ENCODE measurements at places on chromosomes 1 and 21.

- DNase-seq: no peak
These were observed 71.2 kb downstream of the LHX4 start for GRCh38 chr1:180301135-180301742.

DNA sequence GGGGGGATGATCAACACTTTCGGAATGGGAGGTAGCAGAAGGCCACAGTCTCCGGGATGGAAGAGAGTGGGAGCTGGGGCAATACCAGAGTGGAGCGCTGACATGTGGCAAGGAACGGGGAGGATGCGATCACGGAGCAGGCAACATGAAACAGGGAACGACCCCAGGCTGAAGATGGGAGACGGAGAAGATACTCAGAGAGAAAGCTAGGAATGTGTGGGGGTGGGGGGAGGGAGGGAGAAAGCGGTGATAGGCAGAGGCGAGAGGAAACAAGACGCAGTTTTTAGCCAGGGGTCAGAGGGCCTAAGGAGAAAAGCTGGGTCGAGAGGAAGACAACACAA is 577 bp downstream of the RAB3GAP2 start:
- peak; percentile 41 for DNase-seq

- no peak for DNase-seq
These were observed 345.1 kb downstream of the LMO4 start for GRCh38 chr1:87673748-87674147.

DNA sequence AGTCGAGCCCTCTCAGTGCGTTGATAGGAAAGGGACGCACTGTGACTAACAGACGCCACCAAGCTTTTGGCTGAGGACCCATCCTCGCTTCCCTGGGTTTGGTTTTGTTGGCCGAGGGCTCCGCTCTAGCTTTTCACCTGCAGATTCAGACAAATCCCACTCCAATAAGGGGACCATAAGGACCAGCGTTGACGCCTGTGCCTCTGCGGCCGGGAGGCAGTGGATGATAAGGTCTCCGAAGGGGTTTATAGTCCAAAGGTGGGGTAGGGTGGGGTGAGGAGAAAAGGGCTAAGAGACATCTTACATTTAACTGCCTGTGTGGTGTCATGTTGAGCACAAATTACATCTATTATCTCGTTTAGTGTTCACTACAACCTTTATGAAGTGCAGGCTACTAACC is 760 bp downstream of the PEX14 start:
- DNase-seq: no peak

DNA sequence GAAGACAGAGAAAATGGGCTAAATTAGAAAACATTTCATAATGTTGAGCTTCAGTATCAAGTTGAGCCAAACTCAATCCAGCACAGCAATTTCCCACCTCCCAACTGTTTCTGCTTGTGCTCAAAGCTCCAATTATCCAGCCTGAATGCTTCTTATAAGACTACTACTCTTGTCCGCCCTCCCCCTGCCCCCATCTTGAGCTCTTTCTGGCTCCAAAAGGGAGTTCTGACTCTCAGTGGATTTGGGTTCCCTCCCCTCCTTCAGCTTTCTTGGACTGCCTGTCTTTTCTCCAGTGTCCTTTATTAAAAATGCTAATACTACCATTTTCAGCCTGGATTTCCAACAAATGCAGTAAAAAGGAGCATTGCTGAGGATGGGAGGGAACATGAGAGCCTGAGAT is 174.8 kb downstream of the ASTN1 start:
- DNase-seq: peak; percentile 96

DNA sequence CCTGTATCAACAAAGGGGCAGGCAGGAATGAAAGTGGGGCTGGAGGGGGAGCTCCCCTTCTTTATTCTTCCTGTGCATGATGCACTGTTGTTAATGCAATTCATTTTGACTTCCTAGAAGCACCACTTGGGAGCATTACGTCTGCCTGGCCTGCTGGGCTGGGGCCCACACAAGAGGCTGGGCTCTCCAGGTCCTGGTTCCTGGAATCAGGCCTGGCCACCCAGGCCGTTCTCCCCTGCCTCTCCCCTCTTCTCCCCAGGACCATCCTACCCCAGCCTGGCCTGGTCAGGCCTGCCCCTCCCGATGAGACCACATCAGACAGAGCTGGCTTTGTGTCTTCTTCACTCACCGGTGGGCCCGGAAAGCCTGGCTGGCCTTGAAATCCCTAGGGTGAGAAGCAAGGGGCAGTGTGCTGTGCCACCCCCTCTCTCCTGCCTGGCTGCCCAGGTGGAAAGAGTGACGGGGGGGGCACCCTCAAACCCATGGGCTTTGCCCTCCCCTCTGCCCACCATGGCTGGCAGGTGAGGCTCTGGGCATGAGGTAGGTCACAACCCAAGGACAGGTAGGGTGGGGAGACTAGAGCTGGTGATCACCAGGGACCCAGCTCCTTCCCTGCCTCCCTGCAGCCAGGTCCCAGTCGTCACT is 20.7 kb upstream of the PEF1 start:
- DNase-seq: peak; percentile 43

DNA sequence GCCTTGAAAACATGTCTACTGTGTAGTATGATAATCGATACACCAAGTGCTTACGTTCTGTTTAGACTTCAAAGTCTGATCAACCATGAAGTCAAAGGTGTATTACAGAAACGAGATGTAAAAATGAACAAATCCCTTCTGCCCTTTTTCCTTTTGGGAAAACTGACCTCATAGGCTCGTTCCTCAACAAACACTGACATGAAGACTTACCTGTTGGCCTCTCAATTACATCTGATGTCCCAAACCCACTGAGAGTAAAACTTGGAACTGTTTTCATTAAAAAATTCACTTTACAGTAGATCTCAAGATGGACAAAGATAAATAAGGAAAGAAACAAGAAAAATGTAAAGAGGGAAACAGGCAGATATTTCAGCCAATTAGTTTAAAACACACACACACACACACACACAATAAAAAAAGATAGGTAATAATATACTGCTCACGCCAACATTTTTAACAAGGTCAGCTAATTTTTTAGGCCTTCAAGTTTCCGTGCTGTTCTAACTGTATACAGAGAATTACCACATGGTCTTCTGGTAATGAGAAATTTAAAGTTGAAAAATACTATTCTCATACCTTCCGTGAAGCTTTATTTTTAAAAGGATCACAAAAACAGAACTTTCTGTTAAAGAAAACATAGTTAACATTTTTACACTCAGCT is 2.1 kb downstream of the HMGN1 start:
- no peak for DNase-seq

DNA sequence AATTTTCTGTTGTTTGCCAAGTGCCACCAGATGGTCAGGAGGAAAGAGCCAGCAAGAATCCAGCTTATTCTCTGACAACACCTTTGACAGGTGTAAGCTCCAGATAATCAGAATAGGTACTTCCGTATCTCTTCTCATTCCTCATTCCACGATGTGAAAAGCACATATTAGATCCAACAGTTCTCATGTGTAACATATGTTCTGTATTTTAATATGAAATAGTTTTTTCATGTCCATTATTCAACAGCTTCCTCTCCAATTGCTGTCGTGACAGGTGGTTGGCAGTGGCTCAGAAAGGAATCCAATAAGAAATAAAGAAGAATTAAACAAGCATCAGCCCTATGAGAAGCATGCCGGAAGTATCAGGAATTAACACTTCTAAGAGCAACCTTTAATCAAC is 1624.7 kb downstream of the MRPL39 start:
- DNase-seq: no peak

- peak; percentile 79 for DNase-seq
These were observed 172.8 kb downstream of the ST6GALNAC3 start for GRCh38 chr1:76247261-76247852.

DNA sequence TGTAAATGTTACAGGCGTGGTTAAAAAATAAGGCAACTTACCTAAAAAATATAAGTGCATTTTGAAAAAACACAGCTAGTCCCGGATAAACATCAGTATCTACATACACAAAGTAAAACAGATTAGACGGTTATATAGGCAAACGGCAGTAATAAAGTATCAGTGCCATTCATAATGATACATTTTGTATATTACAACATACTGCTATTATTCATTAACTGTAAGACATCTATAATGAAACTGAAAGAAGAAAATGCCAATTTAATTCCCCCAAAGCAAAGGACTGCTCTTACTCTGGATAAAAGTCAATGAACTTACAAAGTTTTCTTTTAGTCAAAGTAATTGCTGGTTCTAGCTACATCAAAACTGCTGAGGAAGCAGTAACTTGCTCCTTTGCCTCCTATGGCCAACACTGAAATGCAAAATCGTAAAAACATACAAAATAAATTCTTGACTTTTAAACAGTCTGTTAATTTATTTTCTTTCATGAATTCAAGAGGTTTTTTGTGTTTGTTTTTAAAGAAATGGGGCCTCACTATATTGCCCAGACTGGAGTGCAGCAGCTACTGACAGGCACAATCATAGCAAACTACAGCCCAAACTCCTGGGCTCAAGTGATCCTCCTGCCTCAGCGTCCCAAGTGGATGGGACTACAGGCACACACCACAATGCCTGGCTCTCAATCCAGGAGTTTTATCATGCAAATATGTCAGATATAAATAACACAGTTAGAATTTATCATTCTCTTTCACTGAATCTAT is 23.9 kb downstream of the TMEM50B start:
- DNase-seq: no peak

GRCh38 chr21:45529785-45530422 is 12.3 kb downstream of the SLC19A1 start:
- no peak for DNase-seq

GRCh38 chr21:45161038-45161945 is 86.9 kb downstream of the ADARB1 start:
- no peak for DNase-seq

- DNase-seq: peak; percentile 72
These were observed 30.1 kb downstream of the ATF3 start for GRCh38 chr1:212638492-212639151.

GRCh38 chr1:199041173-199041914 is 402.5 kb downstream of the PTPRC start:
- DNase-seq: peak; percentile 10

DNA sequence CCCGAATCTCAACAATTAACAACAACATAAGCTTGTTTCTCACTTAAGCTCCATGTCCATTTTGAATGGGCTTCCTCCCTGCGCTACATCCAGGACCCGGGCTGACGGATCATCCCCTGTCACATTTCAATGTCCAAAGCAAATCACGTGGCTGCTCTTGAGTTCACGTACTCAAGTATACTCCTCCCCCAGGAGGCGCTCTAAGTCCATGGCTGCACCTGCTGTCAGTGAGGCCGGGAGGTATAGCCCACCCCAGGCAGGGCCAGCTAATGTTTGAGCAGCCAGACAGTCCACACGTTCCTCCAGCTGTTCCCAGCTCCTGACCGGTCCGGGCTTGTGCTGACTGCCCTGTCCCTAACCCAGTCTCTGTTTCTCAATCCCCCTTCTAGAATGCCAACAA is 220.8 kb downstream of the SLC35F3 start:
- no peak for DNase-seq

DNA sequence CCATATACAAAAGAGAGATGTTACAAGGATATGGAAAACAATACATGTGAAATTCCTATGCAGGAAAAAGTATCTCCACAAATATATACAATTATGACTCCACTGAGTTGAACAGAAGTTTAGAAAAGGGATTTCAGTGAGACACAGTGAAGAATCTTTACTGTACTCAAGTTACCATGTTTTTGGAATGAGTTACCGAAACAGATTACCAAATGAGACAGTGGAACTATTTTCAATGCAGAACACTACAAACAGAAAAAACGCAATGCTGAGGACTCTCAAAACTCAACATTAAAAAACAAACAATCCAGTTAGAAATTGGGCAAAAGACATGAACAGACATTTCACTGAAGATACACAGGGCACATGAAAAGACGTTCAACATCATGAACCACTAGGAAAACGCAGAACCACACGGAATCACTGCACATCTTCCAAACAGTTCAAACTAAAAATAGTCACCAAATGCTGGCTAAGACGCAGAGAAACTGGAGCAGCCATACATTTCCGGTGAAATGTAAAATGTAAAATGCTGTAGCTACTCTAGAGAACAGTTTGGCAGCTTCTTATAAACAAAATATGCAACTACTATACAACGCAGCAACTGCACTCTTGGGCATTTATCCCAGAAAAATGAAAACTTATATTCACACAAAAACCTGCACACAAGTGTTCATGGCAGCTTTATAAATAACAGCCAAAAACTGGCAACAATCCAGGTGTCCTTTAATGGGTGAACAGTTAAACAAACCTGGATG is 118.7 kb downstream of the UBR4 start:
- no peak for DNase-seq

- DNase-seq: no peak
These were observed 55.7 kb downstream of the PCSK9 start for GRCh38 chr1:55095095-55095494.

- no peak for DNase-seq
These were observed 14.6 kb downstream of the MTX1 start for GRCh38 chr1:155223047-155223446.

- peak; percentile 69 for DNase-seq
These were observed 67.3 kb upstream of the AKT3 start for GRCh38 chr1:243917177-243917862.

- DNase-seq: peak; percentile 52
These were observed 170.8 kb downstream of the NFIA start for GRCh38 chr1:61253059-61253735.

GRCh38 chr1:96968541-96968940 is 247.0 kb downstream of the PTBP2 start:
- DNase-seq: peak; percentile 52

GRCh38 chr1:223197923-223198627 is 55.0 kb upstream of the TLR5 start:
- DNase-seq: no peak

- no peak for DNase-seq
These were observed 11.4 kb upstream of the CDCA8 start for GRCh38 chr1:37680933-37681332.

DNA sequence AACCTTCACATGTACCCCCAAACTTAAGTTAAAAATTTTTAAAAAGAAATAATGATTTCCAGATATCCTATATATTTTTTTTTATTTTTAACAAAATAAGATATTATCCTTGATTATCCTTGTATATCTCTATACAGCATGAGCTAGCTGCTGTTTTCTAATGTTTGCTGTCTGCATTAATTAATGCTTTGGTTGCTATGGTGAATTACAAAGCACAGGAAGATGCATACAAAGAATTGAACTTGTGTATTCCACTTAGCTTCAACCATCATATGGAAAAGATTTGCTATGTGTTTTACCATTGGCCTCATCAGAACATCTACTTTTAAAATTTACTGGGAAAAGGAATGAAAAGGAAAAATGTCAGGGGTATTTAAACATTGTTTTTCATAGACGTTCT is 35.4 kb downstream of the VPS45 start:
- no peak for DNase-seq

Measured in umbilical cord (tissue), 2 donors.